ENCODE measurements at places on chromosomes 3 and 15.

DNA sequence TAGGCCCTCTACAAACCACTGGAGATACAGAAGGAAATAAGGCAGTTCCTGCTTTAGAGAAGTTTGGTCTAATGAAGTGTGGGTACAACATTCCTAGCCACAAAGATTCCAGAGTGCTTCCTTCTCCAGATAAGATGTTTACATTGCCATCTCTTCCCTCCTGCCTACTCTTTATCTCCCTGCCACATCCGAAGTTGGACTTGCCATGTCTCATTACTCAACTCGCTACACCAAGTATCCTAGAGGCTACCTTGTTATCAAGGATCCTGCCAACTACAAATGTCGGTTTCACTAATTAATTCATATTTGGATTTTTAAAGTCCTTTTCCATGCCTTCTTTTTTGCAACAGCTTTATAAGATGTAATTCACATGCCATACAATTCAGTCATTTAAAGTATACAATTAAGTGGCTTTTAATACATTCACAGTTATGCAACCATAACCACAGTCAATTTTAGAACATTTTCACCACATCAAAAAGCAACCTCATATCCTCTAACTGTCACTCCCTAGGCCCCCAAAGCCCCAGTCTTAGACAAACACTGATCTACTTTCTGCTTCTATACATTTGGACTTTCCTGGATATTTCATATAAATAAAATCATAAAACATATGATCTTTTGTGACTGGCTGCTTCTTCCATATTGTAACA is 53.7 kb upstream of the CSTA start:
- no peak for DNase-seq

GRCh38 chr15:92196342-92196741 is 197.3 kb upstream of the ST8SIA2 start:
- no peak for DNase-seq

GRCh38 chr3:76938962-76939361 is 100.9 kb upstream of the ROBO2 start:
- no peak for DNase-seq

DNA sequence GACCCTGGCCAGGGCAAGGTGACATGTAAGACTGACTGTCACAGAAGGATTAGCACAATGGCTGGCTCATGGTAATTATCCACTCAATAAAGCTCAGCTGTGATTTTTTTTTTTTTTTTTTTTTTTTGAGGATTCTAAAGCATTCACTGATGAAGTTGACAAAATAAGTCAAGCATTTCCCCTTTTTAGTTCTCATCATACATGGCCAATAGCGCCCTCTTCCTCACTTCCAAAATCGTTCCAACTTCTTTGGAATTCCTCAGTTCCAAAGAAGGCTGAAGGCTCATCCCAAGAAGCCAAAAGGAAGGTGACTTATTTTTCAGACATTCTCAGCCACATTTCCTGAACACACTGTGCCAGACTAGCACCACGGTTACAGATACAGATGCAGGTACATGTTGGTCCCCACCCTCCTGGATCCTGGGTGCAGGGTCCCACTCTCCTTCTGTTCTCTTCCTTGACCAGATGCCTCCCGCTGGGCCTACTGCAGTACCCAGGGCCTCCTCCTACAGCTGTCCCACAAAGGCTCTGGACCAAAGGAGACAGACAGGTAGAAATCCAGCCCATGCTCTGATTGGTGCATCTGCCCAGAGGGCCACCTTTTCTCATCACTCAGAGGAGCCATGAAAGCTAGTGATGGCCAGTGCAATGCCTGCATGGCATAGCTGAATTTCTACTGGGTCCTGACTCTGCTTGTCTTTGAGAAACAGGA is 202.6 kb downstream of the UACA start:
- no peak for DNase-seq

GRCh38 chr3:119237299-119237698 is 3.4 kb downstream of the B4GALT4 start:
- DNase-seq: no peak

DNA sequence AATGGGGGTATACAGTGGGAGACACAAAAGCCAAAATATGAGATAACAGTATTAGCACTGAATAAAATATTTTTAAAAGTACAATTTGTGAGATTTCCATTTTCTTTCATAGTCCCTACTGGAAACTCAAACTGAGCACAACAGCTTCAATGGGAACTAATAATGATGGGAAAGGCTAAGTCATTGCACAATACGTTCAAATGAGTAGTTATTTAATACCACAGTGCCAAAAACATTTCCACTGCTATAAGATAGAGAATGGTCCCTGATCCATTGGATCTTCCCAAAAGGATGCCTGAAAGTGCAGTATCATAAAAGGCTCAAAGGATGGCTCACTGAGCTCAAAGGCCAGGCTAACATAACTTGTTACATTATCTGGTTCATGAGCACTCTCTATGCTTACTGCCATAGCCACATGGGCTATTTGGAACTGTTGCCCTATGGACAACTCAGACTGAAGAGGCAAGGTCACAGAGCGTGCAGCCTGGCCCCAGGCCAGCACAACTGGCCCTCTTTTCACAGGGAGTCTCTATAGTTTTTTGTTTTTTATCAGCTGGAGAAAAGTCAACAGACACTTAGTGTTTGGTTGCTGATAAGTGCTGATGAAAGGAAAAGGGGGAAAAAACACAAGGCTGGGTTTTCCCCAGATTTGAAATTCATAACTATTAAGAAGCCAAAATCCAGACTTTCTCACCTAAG is 54.1 kb upstream of the PPIB start:
- DNase-seq: no peak

- DNase-seq: no peak
Observed at GRCh38 chr15:64112073-64112772, 16.4 kb downstream of the SNX1 start.

DNA sequence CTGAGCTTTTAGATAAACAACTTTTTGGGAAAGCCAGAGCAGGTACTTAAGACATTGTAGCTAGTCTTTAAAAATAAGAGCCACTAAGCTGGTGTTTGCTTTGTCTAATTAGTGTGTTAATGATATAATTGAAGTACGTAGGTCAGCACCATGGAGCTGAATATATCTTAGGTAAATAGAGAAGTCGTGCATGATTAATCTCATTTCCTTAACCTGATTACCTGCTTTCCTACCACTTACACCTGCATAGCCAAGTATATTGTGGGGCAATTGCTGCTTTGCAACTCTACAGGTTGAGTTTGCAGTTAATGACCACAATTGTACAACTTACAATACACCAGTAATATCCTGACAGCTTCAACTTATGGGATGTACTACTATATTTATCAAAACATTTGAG is 17.6 kb upstream of the TOPAZ1 start:
- no peak for DNase-seq

GRCh38 chr15:92492551-92493115 is 99.0 kb downstream of the ST8SIA2 start:
- peak; percentile 20 for DNase-seq

- DNase-seq: peak; percentile 42
Observed at GRCh38 chr15:23690450-23690852, 3.3 kb upstream of the NDN start.

DNA sequence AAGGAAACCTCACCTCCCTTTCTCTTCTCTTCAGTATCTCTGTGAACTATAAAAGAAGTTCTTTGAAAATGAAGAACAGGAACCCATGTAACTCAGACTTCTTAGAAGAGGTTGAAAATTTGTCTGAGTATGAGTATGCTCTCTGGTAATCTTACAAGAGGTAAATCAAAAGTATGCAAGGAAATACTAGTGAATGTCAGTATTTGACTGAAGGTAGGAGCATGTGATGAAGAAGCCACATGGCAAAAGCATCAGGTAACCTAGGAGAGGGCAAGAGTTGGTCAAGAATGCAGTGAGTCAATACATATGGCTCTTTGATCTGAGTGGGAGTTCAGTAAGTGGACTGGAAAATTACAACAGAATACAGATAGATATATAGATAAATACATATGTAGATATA is 133.0 kb upstream of the NECTIN3 start:
- DNase-seq: no peak
